Osteoblast (primary cell): ENCODE measurements at places on chromosomes 4 and X.

- DNase-seq, result peak; percentile 42
Observed at GRCh38 chr4:112038861-112039260, 106.4 kb upstream of the FAM241A start.

- peak; percentile 29 for DNase-seq
Observed at GRCh38 chr4:92387459-92388069, 83.8 kb downstream of the GRID2 start.

DNA sequence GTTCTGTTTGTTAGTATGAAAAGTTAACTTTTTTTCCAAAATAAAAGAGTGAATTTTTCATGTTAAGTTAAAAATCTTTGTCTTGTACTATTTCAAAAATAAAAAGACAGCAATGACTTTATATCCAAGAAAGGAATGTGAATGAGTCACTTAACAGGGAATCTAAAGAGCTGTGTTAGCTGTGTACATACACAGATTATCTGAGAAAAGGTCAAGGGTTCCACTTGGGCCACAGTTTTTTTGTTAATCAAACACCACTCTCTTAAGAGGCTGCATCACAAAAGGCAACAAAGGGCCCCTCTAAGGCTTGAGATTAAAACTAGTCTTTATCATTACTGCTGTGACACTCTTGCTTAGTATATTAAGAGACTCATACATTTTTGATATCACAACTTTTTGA lies 82.1 kb downstream of the FIP1L1 start:
- DNase-seq, result no peak

DNA sequence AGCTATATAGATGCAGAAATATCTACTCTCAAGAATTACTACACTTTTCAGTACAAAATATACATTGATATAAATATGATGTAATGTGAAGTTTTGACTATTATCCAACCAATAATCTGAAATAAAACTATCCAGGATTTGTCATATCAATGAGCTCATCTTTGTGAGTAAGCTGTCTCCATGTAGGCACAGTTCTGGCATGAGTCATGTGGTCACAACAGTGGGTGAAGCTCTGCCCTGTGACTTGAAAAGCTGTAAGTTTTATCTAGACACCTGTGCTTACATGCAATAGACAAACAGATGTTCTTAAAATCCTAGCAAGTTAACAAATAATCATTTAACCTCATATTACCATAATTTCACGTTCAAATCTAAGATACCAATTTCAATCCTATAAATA lies 192.7 kb downstream of the GABRG1 start:
- no peak for DNase-seq

- DNase-seq, result no peak
Observed at GRCh38 chr4:45346816-45347435, 620.6 kb upstream of the GNPDA2 start.

DNA sequence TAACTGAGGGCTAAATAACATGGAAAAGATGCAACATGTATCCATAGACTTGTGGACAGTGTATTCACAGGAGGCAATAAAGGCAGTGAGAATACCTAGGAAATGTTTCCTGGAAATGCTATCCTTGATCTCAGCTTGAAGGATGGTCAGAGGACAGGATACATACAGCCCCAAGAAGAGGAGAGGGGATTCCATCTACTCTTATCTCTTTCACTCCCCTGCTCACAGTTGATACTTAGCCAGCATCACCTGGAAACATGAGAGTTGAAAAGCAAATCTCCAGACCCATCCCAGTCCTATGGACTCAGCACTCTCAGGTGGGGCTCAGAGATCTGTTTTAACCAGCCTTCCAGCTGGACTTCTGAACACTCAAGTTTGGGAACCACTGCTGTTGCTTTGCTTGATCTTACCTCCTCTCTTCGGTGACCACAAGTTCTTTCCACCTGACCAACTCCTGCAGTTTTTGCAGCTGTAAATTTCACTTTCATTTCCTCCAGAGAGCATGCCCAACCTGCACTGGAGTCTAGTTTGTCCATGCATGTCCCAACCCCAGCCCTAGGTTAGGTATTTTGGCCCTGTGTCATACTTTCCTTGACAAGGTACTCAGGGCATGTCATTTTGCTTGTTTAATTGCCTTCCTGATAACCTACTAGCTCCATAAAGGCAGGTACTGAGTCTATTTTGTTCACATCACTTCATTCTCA lies 10.4 kb downstream of the RELL1 start:
- no peak for DNase-seq

GRCh38 chr4:112284166-112284565 lies 1.5 kb downstream of the TIFA start:
- DNase-seq, result no peak

GRCh38 chr4:15149839-15150592 lies 147.7 kb downstream of the CPEB2 start:
- peak; percentile 84 for DNase-seq

DNA sequence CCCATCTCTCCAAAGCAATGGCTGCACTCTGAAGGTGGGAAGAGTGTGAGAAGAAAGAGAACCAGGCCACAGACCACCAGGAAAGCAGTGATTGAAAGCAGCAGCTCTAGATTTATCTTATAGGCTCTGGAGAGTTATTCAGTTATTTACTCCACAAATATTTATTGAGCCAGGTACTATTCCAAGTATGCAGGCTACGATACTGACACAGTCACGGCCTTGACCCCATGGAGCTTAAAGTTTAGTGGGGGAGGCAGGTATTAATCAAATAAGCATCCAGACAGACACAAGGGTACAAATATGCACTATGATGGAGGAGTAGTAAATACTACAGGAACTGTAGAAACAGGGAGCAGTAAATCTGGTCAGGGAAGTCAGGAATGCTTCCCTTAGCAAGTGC lies 2.8 kb downstream of the TMEM185A start:
- DNase-seq, result no peak

- no peak for DNase-seq
Observed at GRCh38 chrX:433771-434170, 47.1 kb upstream of the PPP2R3B start.

- DNase-seq, result no peak
Observed at GRCh38 chrX:49210406-49210805, 10.4 kb upstream of the SYP start.

GRCh38 chrX:69396916-69397315 lies 107.2 kb upstream of the NALF2 start:
- DNase-seq, result no peak
